Activated T-helper 17 cell treated with anti-CD3 and anti-CD28 coated beads, Interleukin-2, amount 50 U/mL, for 72 hours (primary cell): ENCODE measurements at places on chromosomes 16 and 17. TPM values are rescaled to one million over a fixed set of nuclear protein-coding genes. Genes with fewer than 3 reads are reported as not detected.

Gene PPM1D
- total RNA-seq, result 10.8 TPM

Gene SLC13A2
- not detected for total RNA-seq

Gene SPECC1
- 9.6 TPM for total RNA-seq

Gene SRL
- total RNA-seq, result not detected

DNA sequence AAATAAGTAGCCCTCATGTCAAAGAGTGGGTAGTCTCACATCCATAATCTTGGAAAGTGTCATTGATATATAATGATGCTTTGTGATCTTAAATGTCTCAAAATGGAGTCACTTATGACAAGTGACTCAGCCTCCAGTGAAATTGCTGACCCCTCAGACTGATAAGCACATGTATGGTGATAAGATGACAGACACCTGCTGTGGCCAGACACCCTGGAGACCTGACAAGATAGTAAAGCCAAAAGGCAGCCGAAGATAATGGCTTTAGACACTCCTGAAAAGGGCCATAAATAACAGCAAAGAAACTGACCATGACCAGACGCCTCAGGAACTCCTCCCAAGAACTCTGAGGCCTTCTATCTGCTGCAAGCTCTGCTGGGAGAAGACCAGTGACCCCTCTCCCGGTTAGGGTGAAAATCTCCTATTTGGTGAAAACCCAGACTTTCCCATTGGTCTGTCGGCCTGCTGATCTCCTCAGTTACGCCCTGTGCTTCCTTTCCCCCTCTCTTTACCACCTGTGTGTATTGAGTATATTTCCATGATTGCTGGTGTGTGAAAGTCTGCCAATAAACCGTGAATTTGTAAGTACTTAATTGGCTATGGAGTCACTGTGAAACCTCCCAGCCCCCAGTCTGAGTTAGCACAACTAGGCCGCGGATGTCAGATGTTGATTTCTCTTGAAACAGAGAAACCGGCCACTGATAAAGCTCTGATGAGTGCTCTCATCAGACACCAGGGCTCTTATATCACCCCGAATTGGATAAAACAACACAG is 226.7 kb upstream of the MYOCD start:
- ATAC-seq, result no peak

GRCh38 chr16:66052745-66053144 is 313.7 kb upstream of the CDH5 start:
- ATAC-seq, result no peak

DNA sequence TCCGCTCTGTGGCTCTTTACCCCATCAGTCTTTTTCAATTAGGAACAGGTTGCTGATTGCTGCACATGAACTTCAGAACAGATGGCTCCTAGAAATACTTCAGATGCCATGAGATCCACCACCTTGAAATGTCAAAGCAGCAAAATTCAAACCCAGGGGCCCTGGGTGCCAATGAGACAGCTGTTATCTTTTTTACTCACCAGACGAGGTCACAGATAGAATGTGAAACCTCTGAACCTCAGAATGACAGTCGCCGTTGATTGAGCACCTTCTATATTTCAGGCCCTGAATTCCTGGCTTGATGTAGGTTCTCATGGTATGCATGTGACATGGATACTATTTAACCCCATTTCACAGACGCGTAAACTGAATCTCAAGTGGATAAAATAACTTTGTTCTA is 63.0 kb downstream of the MAF start:
- no peak for ATAC-seq

- no peak for ATAC-seq
Measured at GRCh38 chr16:79792664-79793351, 192.3 kb upstream of the MAF start.

- no peak for ATAC-seq
Measured at GRCh38 chr16:77970371-77970770, 52.0 kb upstream of the CLEC3A start.

GRCh38 chr17:81207610-81208581 is 14.9 kb downstream of the CEP131 start:
- no peak for ATAC-seq

DNA sequence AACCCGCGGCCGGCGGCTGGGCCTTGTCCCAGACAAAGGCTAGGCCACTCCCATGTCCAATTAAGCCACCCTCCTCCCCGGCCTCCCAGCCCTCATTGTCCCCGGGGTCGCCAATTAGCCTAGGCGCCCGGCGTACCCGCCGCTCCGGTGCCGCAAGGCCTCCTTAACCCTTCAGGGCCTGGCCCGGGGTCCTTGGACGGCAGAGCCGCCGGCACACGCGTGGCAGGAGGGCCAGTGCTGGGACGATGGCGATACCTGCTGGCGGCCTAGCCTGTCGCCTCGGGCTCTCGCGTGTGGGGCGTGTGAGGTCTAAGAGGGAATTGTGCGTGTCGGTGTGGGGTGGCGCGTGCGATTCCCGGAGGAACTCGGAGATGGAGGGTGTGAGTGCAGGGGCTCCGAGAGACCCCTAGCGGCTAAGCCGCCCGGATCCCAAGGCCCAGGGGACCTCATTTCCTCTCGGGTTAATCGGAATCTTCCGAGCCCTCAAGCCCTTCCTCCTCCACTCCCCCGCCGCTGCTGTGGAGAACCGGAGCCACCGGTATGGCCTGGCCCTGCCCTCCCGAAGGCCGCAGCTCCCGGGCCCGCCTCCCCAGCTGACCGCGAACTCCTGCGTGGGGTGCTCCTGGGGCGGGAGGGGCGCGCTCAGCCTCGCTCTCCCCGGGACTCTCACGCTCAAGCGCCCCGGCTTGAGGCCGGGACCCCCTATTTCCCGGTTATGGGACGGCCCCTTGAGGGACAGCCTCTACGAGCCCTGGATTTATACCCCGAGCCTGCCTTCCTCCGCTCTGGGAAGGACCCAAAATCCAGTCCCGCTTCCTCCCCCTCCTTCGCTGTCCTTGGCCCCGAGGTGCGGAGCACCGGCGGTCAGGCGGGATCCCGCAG is 11.9 kb downstream of the TBX2 start:
- ATAC-seq, result peak; percentile 20
